Activated gamma-delta T cell (primary cell): ENCODE measurements at places on chromosomes 1 and 21.

- no peak for DNase-seq
Observed at GRCh38 chr21:41163091-41163490, 4.9 kb upstream of the BACE2 start.

- DNase-seq: no peak
Observed at GRCh38 chr1:169202791-169203665, 96.5 kb downstream of the ATP1B1 start.

DNA sequence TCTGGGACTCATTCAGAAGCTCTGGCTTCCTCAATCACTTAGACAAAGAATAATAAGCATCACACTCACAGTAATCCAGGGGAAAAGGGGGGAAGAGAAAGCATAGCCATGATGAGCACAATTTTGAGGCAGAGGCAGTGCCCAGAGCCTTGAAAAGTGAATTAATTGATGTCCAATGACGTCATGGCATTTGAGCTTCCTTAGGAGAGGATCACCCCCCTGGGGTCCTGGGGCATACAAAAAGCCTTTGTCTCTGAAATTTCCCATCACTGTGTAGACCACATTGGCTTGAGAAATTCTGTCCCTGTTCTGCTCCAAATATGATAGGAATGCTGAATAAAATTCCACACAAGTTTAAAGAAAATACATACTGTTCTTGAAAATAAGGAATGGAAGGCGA is 84.3 kb upstream of the COA6 start:
- no peak for DNase-seq

DNA sequence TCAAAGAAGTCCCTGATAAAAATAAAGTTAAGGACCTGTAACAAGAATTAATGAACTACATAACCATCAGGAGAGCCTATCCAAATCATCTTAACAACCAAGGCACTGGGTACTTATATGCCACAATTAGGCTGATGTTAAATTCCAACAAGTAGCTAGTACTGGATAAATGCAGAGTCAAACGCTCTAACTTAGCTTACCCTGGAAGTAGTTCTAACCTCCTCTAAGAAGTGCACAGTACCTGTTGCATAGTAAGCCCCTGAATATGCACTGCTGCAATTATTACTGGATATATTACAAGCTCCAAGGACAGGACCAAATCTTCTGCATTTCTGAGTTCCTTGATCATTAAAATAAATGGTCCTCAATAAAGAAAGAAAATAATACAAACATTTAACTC is 125.8 kb downstream of the RERE start:
- no peak for DNase-seq

DNA sequence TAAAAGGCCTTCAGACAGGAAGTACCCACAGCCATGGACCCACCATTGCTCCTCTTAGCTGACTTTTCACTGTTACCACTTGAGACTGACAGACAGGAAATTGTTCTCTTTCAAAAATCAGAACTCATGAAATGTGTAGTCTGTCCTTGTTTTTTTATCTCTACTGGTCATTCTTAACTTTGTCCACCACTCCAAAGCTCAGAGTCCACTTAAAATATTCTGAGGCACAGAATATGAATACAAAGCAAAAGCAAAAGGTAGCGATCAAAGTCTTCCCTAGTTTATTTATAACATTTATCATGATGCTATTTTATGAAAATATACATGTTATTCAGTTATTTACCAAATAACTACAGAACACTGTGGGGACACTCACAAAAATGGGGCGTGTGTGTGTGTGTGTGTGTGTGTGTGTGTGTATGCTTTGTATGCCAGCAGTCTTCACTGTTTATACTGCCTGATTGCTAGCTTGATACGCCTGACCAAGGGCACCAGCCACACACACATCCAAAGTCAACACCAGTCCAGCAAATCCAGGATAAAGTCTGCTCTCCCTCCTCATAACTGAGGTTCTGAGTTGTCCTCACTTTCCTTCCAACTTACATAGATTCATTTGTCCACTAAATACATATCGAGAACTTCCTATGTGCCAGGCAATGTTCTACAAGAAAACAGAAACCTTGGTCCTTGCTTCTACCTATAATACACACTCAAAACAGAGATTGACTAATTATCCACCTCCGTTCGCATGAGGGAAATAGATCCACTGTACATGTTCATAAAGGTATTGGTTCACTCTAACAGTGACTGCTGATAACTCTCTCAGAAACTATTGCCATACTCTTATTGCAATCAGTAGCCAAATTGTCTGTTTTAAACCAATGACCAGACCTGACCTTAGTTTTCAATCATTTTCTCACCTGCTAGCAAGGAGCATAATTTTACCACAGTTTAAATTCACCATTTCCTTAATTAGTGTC is 79.4 kb downstream of the ERICH3 start:
- no peak for DNase-seq

- no peak for DNase-seq
Observed at GRCh38 chr1:223700388-223700918, 11.9 kb upstream of the CAPN2 start.

DNA sequence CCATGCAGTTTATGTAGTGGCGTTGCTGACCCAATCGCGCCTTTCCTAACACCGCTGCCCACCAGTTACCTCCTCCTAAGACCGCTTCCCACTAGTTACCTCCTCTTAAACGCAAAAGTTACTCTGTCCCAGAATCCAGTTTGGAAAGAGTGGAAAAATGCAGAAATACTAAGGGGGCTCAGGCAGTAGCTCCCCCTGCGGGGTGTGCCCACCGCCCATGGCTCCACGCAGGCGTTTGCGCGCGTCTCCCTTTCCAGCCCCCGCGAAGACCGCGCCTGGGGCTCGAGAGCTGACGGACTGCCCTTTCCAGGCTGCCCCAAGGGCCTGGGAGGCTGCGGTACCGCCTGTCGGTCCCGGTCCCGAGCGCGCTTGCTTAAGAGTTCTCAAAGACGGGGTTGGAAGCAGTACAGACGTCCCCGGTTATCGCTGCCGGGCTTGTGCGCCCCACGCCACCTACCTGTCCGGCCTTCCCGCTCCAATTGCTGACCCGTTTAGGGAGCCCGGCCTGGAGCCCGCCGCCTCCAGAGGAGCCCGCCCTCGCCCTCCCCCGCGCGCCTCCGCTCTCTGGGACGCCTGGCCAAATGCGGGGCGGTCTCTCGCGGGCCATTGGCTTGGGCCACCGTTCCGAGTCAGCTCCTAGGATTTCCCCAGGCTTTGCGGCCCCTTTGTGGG is 414.1 kb upstream of the ESRRG start:
- DNase-seq: no peak

DNA sequence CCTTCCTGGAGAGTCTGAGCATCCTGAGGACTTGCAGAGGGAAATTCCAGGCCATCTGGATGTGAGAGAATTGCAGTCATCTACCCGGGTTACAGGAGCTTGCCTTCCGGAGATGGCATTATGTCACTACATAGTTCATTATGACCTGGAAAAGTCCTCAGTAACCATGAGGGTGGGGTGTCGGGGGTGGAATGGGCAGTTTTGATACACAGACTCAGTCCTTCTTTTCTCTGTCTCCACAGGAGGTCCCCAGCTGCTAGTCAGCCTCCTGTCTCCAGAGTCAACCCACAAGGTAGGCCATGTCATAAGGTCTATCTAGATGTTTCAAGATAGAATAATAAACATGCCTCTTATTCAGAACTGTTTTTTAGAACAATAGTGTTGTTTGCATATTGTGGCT is 268.2 kb upstream of the SGIP1 start:
- no peak for DNase-seq

GRCh38 chr1:200602632-200603031 is 17.9 kb downstream of the KIF14 start:
- DNase-seq: no peak

GRCh38 chr1:11610629-11611180 is 43.5 kb downstream of the FBXO2 start:
- DNase-seq: no peak

DNA sequence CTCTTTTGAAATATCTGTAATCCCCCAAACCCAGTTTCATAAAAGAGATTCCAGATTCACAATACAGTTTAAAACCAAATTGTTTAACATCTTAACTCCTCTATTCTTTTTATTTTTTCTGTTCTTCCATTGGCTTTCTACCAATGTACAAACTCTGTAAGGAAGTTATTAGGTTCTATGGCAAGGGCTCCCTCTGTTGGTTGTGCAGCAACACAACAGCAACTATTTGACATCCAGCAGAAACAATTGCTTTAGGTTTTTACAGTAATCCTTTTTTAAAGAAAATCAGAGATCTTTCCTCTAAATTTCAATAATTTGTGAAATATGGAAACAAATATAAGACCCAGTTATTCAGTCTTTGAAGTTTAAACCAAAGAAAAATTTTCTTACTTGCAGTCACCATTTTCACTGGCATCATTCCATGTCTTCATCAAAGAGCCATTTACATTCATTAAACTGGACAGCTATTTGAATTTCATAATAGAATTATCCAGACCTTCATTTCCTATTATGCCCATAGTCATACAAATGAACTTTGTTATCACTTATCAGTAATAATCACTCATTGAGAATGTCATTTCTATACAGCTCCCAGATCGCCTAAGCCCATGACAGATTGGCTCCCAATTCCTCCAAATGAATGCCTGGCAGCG is 46.5 kb upstream of the RNF11 start:
- no peak for DNase-seq

DNA sequence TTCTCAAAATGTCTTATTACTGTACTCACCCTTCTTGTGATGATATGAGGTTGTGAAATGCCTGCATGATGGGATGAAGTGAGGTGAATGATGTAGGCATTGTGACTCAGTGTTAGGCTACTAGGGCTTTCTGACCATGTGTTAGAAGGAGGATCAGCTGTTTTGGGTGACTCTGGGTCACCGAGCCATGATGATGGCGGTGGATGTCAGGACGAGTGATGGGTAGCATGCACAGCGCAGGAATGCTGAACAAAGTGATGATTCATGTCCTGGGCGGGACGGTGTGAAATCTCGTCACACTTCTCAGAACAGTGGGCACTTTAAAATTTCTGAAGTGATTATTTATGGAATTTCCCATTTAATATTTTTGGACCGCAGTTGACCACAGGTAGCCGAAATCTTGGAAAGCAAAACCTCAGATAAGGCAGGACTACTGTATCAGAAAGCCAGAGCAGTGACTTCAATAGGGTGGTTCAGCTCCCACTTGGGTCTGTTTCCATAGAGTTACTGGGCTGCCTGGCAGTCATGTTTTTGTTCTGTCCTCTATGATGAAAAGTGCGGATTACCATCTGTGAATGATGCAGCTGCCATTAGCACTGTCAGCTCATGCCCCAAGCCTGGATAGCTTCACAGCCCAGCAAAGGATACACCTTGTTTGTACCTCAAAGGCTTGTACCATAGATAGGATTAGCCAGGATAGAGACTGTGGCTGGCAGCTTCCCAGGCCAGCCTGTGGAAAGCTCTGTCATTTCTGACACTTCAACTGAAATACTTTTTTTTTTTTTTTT is 26.6 kb downstream of the IL6R start:
- DNase-seq: no peak

GRCh38 chr1:244339776-244340175 is 111.9 kb downstream of the ADSS2 start:
- DNase-seq: no peak

GRCh38 chr1:8661185-8662110 is 156.0 kb downstream of the RERE start:
- DNase-seq: no peak

DNA sequence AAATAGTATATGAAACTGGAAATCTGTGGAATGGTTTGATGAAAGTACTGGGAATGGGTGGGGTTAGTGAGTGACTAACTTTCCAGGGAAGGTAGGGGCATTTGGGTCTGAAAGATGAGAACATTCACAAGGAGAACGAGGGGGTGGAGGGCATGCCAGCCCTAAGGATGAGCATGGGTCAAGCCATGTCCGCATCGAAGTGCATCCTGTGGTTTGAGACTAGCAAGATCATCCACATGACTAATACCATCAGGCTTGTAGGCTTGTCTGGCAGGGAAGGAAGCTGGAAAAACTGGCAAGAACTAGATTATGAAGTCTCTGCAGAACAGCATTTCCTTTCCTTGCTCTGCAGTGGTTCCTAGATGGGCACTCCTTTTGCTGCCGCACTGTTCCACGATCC is 70.4 kb upstream of the UBE2U start:
- DNase-seq: no peak

DNA sequence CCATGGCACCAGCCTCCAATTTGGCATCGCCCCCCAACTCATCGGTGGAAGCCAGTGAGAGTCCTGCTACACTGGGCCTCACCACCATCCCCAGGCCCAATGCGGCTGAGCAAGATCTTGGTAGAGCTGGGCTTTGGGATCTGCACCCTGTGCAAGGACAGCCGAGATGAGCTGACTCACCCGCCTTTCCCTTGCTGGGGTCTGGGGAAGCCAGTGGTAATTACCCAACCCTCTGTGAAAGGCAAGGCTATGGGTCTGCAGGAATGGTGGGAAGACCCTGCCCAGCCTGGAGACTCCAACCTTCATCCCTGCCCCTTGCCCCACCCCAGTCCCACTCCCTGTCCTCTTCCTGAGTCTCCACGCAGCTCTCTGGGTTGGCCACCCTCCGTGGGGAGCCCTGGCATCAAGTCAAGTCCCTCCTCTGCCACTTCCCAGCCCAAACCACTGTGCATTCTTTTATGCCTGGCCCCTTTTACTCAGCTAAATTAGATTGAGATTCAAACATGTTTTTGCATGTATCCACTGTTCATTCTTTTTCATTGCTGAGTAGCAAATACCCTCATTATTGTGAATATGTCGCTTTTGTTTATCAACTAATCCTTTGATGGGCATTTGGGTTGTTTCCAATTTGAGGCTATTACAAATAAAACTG is 8.8 kb downstream of the SMCP start:
- no peak for DNase-seq

- DNase-seq: no peak
Observed at GRCh38 chr1:53732912-53733317, 6.0 kb downstream of the GLIS1 start.

GRCh38 chr1:87842156-87842555 is 513.5 kb downstream of the LMO4 start:
- DNase-seq: no peak

- DNase-seq: no peak
Observed at GRCh38 chr1:180631194-180631765, 542 bp upstream of the XPR1 start.

- DNase-seq: no peak
Observed at GRCh38 chr1:242008826-242009495, 10.1 kb upstream of the MAP1LC3C start.

DNA sequence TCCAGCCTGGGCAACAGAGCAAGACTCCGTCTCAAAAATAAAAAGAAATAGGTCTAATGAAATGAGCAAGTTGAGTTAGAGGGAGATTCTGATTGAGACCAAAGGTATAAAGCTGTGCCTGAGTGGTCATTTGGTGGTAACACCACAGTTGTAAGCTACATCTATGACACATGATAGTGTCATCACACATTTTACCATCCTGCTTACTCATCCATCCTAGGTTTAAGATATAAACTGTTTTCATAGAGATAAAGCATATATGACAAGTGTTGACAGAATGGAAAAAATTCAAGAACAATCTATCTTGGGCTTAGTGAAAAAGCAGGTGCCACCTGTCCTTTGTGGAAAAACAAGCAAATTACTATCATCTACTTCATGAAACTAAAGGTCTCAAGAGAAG is 7.1 kb upstream of the CFAP141 start:
- no peak for DNase-seq

- DNase-seq: no peak
Observed at GRCh38 chr1:22018583-22019559, 17.4 kb downstream of the CELA3A start.

GRCh38 chr1:25068829-25069228 is 138.8 kb upstream of the RUNX3 start:
- no peak for DNase-seq
